ENCODE measurements at places on chromosomes 4 and X.

DNA sequence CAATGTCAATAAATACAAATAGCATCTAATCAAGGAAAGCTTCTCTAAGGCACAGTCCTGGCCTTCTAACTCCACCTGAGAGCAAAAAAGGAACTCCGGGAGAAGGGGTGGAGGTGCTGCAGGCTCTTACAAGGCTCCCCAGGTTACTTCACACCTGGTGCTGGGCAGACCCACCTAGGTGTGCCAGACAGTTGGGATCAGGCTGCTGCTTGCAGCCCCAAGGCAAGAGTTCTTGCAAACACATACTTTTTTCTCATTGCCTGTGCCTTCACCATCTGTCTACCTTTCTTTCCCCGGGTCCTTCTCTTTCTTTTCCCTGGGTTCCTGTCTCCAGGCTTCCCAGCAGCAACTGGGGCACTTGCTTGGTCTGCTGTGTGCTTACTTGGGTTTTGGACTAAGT, 81.4 kb upstream of the STIM2 start:
- DNase-seq: no peak

GRCh38 chrX:118802857-118803256, 20.8 kb upstream of the ZCCHC12 start:
- DNase-seq: no peak

- DNase-seq: no peak
Measured at GRCh38 chr4:69026974-69027373, 69.3 kb upstream of the UGT2B7 start.

DNA sequence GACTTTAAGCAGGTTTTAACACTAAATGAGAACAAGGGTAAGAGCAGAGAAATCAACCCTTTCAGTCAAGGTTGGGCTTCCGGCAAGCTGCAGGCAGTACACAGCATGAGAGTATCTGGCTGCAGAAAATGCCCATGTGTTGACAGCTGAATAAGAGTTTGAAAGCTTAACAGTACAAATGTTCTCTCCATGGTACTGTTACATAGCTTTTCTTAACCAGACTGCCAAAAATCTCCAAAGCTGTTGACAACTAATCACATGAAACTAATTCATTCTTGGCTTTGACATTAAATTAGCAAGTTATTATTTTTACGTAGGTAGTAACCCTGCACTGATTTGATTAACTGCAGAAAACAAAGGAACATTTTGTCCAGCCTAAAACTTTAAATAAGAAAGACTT, 153.5 kb downstream of the SLC10A7 start:
- DNase-seq: no peak

DNA sequence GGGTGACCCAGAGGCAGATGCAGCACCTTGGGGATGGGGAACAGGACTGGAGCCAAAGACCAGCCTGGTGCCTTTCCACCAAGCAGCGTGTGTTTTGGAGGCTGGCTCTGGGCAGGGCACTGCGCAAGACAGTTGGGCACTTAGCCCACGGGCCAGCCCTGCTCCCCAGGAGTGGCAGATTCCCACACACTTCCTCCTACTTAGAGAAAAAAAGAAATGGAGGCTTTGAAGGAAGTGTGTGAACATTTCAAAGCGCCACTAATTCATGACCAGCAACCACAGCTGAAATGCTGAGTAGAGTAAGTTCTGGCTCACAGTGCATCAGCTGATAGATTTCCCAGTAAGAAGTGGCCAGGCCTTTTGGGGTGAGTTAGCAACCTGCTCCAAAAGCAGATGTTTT, 54.9 kb upstream of the LGI2 start:
- peak; percentile 29 for DNase-seq

GRCh38 chr4:947491-947971, 15.3 kb downstream of the TMEM175 start:
- DNase-seq: no peak

DNA sequence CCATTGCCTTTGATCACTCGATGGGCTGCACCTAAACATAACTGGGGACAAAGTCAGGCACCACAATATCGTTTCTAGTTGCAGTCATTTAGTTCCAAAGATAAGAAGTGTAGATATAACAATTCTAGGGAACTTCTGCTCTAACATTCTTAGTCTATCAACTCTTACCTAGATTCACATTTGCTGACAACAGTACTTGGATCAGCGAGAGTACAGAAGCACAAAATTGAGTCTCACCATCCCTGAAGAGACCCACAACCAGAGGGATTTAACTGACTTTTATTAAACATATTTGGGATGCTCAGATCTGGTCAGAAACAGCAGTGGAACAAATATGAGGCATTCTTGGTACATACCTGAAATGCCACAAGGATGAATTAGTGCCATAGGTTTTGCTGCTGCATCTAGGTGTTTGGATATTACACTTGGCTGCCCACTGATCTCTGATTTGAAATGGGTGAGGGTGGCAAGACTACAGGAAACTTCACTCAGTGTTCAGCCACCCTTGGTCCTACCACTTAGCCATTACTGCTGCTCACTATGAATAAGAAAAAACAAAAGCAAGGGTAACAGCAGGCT, 28.9 kb upstream of the HUWE1 start:
- no peak for DNase-seq

DNA sequence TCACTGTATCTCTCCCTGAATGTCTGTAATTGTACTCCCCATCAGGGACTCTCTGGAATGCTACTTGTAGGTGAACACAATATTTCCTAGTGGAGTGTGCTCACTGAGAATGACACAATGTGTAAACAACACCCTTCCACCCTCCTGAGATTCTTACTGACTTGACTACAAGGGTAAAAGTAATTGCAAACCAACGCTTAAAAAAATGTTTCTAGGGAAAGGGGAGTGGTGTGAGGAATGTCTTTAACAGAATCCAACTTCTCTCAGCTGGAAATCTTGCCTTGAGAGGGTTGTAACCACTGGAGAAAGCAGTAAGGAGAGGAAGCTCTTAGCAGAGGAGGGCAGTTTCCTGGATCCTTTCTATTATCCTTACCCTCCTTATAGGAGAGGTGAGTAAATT, 5.1 kb upstream of the RAPGEF2 start:
- DNase-seq: no peak

DNA sequence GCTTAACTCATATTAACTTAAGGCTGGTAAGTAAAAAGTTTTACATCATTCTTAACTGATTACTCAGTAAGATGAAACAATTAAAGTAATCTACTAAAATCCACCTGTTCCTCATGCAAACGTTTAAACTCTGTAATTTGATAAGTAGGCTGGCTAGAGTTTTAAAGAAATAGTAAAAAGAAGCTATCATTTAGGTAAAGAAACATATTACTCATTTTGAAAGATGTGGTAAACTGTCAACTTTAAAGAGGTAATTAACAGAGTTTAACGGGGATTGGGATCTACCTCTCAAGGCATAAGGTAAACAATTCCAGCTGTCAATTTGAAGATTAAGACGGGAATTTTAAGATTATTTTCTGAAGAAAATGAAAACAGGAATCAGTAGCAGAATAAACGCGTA, 9.8 kb downstream of the GNPDA2 start:
- no peak for DNase-seq

- no peak for DNase-seq
Measured at GRCh38 chr4:91621446-91621845, 682.3 kb upstream of the GRID2 start.

DNA sequence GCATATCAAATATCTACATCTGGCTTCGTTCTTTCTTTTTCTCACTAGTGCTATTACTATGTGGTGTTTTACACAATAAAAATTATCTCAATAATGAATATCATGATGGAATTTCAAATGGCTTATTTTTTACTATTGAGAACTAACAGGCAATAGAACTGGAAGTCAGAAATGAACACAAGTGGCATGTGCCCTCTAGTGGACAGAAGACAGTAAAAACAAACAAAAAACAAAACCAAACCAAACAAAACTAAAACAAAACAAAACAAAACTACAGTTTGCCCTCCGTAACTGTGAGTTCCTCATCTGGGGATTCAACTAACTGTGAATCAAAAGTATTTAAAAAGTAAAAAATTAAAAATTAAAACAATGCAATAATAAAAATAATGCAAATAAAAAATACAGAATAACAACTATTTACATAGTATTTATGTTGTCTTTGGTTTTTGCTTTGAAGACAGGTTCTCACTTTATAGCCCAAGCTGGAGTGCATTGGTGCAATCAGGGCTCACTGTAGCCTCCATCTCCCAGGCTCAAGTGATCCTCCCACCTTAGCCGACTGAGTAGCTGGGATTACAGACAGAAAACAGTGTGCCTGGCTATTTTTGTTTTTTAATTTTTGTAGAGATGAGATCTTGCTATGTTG, 195.6 kb upstream of the TACR3 start:
- DNase-seq: no peak

GRCh38 chrX:7170898-7171297, 22.9 kb upstream of the PUDP start:
- DNase-seq: peak; percentile 47

DNA sequence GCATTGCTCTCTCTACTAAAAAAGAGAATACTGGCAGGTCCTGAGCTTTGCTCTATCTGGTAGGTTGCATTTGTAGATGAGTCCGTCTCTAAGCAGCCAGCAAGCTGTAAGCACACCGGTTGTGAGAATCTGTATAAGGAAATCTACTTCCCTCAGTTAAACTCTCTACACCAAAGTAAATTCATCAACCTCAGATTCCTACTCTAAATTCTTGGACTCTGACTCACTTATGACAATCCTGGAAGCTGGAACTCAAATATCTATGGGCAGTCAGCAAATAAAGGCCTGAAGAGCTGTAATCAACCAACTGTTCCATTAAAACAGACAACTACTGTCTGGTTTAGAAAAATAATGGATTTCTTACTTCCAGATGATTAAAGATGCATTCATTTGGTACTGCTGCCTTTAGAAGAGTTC, 37.9 kb downstream of the FAT1 start:
- DNase-seq: no peak

- DNase-seq: no peak
Measured at GRCh38 chrX:103882999-103883398, 50.9 kb upstream of the RAB9B start.

DNA sequence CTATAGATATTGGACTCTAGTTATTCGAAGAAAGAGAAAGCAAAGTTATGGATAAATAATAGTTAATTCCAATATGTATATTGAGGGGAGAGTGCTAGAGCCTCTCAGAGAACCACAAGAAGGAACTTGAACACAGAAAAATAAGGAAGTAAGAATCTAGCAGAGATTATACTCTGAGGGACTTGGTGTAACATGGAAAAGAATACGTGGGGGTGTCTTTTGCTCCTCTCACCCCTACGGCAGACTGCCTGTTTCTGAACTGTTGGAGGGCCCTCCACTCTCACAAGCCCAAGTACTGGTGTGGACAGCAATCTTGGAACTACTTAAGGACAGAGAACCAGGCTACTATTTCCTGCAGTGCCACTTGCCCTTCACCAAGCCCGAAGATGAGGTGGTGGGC, 1174.4 kb upstream of the PCDH10 start:
- DNase-seq: no peak

DNA sequence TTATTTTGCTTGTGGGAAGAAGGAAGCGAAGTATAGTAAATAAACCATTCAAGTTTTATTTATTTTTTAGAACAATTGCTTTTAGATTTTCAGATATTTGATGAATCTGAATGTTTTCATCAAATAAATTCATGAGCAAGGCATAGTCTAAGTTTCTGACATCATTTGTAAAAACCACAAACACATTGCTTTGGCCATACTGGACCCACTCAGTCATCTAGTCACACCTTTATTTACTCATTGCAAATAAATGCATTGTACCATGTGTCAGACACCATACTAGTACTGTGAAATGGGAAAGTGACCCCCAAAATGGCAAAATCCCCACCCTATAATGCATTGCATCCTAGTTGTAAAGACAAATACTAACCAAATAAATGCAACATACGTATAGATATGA, 449.1 kb upstream of the SMIM31 start:
- DNase-seq: no peak

GRCh38 chr4:146550161-146550560, 28.4 kb upstream of the SLC10A7 start:
- DNase-seq: no peak

GRCh38 chrX:106391284-106391911, 220.4 kb upstream of the RADX start:
- DNase-seq: no peak

DNA sequence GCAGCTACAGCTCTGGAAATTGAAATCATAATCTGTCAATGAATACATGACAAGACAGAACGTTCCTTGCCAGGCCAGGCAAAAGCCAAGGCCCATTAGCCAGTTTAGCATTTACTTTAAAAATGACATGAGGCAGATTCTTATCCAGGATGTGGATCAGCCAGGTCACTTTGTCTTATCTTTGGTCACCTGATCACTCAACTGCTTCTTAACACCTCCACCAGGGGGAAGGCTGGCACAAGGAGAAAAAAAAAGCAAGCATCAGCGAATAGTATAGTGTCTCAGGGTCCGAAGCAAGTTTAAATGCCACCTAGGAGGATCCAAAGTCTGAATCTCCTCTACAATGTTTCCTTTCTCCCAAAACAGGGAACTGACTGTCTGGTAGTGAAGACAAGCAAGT, 18.8 kb downstream of the ATP1B4 start:
- DNase-seq: no peak

DNA sequence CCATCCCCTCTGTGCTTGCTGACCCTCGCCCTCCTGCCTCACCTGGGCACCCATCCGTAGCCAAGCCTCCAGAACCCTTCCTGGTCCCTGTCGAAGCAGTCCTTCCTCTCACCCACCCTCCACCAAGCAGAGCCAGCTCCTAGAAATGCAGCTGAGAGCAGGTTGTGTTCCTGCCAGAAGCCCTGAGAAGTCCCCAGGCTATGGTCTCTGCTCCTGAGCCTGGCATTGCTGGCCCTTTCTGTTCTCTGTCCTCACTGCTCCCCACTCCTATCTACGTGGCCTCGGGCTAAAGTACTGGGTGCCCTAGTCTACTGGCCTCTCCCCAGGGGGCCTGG, 2.1 kb upstream of the CPZ start:
- DNase-seq: no peak

DNA sequence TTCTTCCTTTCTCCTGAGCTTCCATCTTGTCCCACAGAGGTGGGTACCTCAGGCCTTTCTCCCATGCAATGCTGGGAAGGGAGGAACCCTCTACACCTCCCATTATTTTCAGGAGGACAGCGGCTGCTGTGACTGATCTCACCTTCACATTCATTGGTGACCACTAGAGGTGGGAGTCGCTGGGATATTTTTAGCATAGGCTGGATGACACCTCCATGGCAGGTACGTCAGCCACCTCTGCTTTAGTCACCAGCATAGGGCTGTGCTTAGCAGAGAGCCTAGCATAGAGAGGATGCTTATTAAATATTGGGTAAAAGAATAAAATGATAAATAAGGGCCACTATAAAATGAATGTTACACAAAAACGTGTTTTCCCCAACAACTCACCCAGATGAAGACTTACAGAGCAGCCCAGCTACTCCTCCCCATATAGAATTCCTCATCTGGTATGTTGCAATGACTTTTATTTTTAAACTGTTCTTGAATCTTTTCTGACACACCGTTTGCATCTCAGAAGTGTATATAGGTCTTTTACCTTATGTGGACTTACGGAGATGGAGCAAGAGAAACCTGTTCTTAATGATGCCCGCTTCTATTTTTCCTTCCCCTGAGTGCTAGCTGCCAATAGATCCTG, 60.9 kb upstream of the SORBS2 start:
- no peak for DNase-seq

GRCh38 chr4:165631208-165631894, 241.7 kb upstream of the TLL1 start:
- DNase-seq: no peak
